Retina (tissue), 1 donor: ENCODE measurements at places on chromosomes 7 and 10.

- peak; percentile 41 for DNase-seq
Observed at GRCh38 chr10:51425431-51425830, 274.0 kb downstream of the CSTF2T start.

DNA sequence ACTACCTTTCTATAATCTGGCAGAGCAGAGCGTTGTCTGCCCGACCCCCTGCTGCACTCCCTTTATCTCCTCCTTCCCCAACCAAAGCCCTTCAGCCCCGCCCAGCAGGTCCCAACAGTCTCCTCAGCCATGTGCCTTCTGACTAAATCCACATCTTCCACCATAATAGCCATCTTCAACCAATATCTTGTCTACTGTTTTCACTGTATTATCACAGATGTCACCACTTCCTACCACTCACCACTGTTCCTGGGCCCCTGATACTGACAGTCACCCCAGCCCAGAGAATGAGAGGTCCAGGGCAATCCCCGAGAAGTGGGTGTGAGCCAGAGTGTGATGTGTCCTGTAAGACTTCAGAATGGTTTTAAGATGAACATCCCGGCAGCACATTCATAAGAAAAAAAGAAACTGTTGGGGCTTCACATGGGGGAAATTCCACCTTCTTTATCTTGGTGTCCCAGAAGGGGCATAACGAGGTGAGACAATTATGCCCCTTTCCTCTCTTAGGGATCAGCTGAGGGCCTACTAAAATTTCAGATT is 25.3 kb downstream of the CCDC6 start:
- no peak for DNase-seq

GRCh38 chr7:35725280-35725680 is 30.3 kb upstream of the HERPUD2 start:
- DNase-seq: no peak

GRCh38 chr10:123132576-123133477 is 2.9 kb upstream of the HMX3 start:
- peak; percentile 92 for DNase-seq

DNA sequence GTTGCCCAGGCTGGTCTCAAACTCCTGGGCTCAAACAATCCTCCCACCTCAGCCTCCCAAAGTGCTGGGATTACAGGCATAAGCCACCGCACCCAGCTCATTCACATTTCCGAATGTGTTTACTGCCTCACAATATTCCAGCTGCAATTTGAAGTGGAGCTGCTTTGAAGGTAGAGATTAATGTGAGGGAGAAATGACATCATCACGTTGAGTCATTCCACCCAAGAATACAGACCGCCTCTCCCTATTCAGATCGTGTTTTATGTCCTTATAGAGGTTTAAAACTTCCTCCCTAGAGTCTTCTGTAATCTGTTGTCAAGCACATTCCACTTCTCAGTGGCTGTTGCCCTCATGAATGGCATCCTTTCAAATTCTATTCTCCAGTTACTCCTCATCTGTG is 100.4 kb upstream of the PDGFA start:
- DNase-seq: no peak

- no peak for DNase-seq
Observed at GRCh38 chr10:127310430-127310829, 114.0 kb upstream of the INSYN2A start.

- DNase-seq: no peak
Observed at GRCh38 chr10:80187060-80187459, 18.3 kb downstream of the ANXA11 start.

- DNase-seq: no peak
Observed at GRCh38 chr7:146479040-146479439, 362.4 kb downstream of the CNTNAP2 start.

DNA sequence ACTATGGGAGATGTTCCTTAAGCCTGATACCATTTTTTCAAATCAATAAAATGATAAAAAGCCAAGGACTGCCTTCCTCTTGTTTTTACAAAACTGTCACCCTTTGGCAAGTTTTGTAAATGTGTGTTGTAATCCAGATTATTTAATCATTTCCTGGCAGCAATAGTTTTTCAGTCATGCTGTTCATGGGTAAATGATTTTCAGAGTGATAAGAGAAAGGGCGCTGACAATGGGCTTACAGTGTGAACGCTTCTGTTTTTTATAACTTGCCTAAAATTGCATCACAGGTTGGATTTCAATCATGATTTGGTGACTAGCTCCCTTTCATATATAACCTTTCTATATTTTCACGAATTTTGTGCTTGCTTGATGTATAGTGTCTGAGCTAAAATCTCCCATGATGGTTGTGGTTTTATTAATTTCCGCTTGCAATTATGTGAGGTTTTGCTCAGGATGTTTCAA is 19.0 kb upstream of the DMBT1 start:
- DNase-seq: no peak

DNA sequence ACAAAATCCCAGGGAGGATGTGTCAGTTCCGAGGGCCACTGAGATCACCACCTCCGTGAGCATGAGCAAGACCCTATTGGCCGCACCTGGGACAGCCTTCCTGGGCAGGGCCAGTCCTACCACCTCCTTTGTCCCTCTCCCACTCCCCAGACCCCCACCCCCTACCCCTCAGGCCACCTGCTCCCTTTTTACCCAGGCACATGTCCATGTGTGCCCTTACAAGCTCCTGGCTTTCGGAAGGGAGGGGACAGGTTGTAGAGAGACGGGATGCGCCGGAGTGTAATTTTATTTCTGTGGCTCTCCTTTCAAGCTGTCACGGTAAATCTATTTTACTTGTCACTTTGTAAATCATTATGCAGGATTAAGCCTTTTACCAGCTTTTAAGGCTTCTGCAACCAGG is 20.9 kb downstream of the ZMIZ1 start:
- no peak for DNase-seq

GRCh38 chr10:73096041-73096448 is 621 bp downstream of the P4HA1 start:
- no peak for DNase-seq

GRCh38 chr10:91409869-91410637 is at the start of gene HECTD2:
Gene HECTD2 (plus strand): TSS chr10:91410344. CDS start chr10:91410439, 95 bp downstream.
- DNase-seq: peak; percentile 94

GRCh38 chr10:97612386-97612785 is 20.9 kb downstream of the MORN4 start:
- DNase-seq: no peak

GRCh38 chr10:494556-494955 is 194.9 kb downstream of the DIP2C start:
- DNase-seq: no peak

DNA sequence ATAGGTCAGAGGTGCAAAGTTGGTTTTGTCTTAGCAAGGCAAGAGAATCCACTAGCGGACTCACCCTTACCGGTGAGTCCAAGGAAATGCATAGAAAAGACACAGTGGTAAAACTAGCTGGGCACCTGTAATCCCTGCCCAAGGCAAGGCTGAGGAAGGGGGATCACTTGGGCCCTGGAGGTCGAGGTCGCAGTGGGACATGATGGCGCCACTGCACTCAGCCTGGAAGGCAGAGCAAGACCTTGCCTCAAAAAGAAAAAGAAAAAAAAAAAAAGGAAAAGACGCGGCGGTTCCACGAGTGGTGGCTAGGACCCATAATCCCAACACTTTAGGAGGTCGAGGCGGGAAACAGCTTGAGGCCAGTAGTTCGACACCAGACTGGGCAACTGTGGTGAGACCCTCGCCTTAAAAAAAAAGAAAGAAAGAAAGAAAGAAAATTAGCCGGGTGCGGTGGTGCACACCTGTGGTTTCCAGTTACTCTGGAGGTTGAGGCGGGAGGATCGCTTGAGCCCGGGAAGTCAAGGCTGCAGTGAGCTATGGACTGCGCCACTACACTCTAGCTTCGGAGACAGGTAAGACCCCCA is 820 bp upstream of the OTUD1 start:
- DNase-seq: no peak

DNA sequence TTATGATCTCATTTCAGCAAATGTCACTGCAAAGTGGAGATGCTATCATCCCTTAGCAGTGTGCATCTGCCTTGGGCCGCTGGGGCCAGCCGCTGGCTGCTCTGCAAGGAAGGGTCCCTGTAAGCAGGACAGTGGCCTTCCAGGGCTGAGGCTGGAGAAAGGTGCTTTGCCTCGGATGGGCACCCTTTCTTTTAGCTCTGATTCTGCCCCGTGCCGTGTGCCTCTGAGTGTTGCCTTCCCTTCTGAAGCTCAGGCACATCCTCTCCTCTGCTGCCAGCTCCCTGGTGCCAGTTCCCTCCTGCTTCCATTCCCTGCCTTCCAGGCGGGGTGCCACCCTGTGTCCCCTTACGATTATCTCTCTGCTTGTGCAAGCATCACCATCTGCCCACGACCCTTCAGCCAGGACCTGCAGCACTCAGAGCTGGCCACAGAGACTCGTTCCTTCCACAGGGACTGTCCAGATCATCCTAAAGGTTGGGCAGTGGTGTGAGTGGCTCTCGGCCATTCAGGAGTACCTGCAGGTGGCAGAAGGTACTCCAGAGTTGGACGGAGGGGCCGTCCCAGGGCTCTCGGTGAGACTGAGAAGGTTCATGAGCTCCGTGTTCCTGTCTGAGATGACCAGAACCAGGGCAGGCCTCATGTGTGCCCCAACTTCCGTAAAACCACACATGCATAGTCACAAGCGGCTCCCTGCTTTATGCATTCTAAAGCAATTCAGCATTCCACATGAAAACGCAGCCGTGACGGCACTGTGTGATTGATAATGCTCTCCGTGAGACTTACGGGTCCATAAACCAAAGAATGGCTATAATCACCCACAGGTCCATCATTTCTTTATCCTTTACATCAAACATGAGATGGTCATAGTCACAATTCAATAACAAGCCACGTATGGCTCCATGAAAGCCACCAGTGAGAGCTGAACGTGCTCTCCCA is 371.4 kb downstream of the DNAJB6 start:
- DNase-seq: no peak

- no peak for DNase-seq
Observed at GRCh38 chr10:62587011-62587410, 212.8 kb downstream of the ZNF365 start.

- no peak for DNase-seq
Observed at GRCh38 chr7:22642454-22642853, 84.5 kb upstream of the IL6 start.

GRCh38 chr7:115135769-115136410 is 214.0 kb downstream of the MDFIC start:
- no peak for DNase-seq
